CD4-positive, alpha-beta T cell treated with Interleukin-17A for 1 hour (primary cell): ENCODE measurements at places on chromosomes 6 and 20.
A peak's percentile ranks its signal among the peaks of the same experiment; 100 is the strongest.

- no peak for DNase-seq
These were observed 42.9 kb downstream of the CEBPB start for GRCh38 chr20:50233325-50234212.

DNA sequence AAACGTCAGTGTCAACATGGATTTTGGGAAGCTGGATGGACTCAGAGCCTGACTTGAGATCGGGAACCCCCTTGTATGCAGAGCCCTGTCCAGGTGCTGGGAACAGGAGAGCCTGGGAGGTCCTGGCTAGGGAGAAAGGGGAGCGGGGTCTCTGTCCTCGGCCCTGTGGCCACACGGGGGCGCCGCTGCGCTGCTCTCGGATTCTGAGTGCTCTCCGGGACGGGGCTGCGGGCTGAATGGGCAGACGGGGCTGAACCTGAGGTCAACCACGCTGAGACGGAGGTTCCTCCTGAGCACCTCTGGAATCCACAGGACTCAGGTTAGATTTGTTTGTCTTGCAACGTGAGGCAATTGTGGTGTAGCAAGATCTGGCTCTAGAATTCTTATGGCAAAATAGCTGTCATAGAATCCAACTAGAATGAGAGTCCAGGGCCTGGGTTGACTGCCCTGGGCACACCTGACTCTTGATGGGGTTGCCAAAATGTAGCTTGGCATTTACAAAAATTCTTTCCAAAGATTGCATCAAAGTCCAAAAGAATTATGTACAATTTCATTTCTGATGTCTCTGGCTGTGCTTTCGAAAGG, 20.6 kb upstream of the HLA-F start:
- peak; percentile 79 for DNase-seq

- no peak for DNase-seq
These were observed 476.7 kb upstream of the EPHA7 start for GRCh38 chr6:93896081-93896480.

DNA sequence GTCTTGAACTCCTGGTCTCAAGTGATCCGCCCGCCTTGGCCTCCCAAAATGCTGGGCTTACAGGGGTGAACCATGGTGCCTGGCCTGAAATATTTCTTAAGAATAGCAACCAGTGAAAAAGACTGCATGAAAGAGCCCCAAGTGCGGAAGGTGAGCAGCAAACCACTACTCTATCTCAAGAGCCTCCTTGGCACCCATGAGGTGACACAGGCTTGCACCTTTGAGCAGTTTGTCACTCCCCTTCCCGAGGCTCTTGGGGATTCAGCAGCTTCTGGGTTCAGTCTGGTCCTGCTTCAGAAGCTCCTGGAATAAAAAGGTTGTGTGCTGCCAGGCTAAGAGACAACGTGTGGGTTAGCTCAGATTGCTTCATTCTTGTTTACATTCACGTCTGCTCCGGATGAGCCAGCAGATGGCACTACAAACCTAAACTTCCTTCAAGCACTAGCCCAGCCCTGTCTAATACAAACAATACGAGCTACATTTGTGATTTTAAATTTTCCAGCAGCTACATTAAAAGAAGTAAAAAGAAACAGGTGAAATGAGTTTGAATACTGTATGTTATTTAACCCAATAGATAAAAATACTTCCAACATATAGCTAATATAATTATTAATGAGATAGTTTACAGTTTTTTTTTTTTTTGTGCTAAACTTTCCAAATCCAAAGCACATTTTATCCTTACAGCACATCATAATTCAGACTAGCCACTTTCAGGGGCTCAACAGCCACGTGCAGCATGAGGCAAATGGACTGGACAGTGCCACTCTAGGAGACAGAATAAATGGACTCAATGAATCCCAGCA, 46.2 kb downstream of the GJA10 start:
- DNase-seq = peak; percentile 80

GRCh38 chr6:24689964-24690363, 23.1 kb downstream of the ACOT13 start:
- no peak for DNase-seq

DNA sequence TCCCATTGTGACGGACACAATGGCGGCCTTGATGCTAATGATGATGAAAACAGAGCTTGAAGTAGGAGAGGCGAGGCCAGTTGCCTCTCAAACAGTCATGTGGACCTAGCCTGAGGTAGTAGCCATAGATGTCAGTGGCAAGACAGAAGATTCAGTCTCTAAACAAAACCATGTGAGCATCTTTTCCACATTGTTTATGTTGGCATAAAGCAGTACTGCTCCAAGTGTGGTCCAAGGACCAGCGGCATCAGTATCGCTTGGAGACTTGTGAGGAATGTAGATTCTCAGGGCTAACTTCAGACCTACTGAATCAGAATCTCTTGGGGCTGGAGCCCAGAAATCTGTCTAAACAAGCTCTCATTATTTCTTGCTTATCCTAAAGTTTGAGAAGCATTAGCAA, 312.8 kb upstream of the JAG1 start:
- no peak for DNase-seq

DNA sequence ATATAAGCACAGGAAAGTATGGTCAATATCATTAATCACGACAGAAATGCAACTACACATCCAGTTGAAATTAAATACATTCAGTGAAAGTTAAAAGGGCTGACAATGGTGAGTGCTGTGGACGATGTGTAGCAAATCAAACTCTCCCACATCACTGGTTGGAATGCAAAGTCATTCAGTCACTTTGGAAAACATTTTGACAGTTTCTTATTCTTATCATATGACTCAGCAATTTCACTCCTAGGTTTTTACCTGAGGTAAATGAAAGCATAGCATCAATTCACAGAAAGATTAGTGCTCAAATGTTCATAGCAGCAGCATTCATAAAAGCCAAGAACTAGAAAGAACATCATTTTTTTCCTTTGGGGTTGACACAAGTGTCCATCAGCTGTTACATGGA, 28.6 kb upstream of the SAMD5 start:
- no peak for DNase-seq

DNA sequence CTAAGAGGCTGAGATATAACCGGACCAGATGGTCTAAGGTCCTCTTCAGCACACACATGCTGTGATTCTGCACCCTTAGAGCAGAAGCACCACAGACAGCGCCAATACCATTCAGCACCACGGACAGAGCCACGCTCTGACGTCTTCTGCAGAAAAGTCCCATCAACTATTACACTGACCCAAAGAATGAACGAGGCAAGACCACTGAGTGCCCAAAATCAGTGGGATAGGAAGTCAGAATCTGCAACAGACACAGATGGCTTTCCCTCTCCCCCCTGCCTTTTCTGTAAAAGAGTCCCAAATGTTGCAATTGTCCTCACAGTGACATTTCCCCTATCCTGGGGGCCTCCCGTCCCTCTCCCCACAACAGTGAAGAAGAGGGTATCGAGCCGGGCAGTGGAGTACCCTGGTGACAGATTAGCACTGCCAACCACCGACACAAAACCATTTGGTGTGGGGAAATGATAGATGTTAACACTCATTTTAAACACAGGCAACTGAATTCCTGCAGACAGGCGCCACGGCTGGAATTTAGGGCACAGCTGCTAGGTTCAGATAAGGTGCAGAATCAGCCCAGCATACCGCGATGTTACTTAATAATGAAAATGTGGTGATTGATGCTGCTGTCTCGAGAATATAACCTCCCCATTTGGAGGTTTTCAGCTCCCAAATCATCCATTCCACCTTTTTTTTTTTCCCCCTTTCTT, 66.6 kb upstream of the CTNNBL1 start:
- no peak for DNase-seq

DNA sequence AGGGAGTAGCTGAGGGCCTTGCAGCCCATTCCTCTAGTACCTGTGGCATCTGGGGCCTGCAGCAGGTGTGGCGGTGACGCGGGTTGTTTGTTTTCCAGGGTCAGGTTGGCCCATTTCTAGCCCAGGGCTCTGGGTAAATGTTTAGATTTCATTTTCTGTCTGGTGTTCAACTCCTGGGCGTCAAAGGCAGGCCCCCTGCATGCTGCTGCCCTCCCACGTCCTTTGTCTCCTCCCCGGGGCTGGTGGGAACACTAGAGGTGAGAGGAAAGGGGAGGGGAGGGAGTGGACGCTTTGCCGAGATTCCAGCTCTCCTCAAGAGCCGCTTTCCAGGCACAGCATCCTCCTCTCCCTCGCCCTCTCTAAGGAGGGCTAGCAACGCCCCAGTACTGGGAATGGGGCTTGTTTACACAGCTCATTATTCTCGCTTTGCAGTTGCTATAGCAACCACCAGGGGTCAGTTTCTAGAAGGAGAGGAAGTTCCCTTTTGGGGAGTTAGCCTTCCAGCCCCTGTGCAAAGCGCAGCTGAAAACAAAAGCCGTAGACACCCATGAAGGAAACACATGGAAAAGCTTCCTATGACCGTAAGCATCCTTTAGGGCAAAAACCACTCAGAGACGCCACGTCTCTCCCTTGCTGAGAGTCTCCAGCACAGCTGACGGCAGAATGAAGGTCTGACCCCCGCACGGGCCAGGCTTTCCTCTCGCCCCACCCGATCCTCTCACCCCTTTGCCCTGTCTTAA, 170.6 kb downstream of the LY86 start:
- DNase-seq = peak; percentile 30

DNA sequence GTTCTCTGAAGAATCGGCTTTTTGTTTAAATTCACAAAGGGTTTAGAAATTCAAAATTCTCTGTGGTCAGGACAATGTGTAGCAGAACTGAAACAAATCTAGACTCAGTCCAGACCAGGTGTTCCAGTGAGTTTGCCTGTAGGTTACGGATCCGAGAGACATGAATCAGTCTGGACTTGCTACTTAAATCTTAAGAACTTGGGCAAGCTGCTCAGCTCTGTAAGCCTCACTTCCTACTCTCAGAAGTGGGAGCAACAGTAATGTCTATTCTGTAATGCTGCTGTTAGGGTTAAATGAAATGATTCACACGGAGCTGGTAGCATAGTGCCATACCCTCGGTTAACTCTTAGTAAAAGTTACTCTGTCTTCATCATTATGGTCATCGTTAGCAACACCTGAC, 37.7 kb downstream of the HECA start:
- DNase-seq = no peak

- peak; percentile 35 for DNase-seq
These were observed 97.8 kb upstream of the OGFRL1 start for GRCh38 chr6:71190809-71191208.

DNA sequence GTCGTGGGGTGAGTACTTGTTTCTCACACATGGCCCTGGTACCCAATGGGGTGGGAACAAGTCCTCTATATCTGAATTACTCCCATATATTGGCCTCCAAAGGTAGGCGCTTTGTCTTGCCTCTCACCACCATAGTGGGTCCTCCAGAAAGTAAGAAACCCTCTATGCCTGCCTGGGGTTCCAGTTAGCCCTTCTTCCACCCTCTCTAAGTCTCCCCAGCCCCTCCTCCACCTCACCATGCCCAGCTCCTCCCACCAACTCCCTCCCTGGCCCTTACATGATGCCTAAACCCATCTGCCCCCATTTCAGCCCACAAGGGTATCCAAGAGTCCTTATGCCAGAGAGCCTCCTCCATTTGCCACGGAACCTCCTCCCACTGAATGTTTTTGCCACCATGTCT, 884 bp downstream of the TSPO2 start:
- no peak for DNase-seq

- peak; percentile 78 for DNase-seq
These were observed 64.4 kb downstream of the TRERF1 start for GRCh38 chr6:42387336-42387735.

DNA sequence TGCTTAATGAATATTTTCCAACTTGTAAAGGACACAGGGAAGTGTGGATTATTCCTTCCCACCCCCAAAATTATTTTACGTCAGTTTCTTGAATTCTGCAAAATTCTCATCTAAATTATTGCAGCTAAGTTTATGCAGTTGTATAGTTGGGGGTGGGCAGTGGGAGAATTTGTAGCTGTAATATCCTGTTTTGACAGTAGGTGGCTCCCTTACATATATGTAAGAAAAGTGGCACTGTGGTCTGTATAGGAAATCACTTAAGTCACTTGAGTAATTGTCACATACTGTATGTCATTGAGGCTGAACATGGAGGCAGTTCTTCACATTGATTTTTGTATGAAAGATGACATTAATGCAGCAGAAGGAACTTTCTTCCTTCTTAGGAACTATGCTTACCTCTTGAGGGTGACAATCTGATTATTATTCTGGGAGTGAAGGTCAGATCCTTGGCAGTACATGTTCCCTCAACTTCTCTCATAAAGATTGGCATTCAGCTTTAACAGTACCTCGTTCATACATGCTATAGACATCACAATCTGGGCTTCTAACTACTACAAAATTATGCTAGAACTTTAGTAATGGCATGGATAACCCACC, 14.6 kb upstream of the CFAP206 start:
- peak; percentile 72 for DNase-seq

GRCh38 chr20:37533154-37533715, 5.6 kb upstream of the BLCAP start:
- no peak for DNase-seq

- no peak for DNase-seq
These were observed 115.7 kb downstream of the MBOAT1 start for GRCh38 chr6:20096536-20096935.

DNA sequence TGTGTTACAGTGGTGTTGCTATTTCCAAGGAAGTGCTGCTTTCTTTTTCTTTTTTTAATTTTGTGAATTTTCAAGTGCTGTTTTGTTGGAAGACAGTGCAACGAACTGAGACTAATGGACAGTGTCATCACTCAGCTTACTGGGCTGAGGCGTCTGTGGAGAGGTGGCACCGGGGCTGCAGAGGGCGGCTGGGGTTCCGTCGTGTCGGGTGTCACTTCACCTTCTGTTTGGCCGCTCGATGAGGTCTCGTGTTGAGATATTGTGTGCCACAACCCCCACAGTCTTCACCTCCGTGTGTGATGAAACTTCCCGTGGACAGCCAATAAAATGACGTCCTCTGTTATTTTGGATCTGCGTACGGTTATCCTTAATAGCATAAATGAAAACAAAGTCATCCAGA, 149.4 kb upstream of the SNX9 start:
- DNase-seq = no peak

DNA sequence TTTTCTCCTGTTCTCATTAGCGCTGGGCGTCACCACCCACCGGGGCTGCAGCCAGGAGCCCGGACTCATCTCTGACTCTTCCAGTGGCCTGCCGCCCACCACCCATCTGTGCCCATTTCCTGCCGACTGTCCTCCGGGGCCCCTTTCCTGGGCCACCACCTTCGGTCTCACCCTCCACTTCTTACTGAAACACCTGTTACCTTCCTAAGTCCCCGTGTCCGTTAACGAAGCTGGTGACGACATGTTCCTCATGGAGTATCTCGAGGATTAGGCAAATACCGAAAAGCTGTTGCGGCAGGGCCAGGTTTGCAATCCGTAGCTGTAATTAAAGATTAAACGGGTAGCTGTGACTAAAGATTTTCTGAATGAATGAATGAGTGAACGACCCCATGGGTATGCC, 80.2 kb downstream of the SRC start:
- DNase-seq = no peak

- DNase-seq = no peak
These were observed 31.5 kb upstream of the RHAG start for GRCh38 chr6:49668083-49668511.

DNA sequence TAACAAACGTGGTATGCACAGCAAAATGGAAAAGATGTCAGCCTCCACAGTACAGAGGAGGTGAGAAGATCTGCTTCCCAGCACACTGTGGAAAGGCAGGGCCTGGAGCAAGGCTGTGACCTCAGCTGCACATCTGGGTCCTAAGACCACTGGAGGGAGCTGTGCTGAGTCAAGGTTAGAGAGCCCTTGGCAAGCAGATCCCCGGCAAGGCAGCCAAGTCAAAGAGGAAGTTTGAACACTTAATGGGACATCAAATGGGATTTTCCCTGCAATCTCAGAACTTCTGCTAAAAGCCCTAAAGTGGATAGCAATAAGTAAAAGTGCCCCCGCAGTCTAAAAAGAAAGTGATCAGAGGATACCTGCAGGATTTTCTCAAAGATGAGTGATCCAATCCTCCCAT, 39.5 kb downstream of the UNC5CL start:
- DNase-seq = peak; percentile 20
